Activated CD8-positive, alpha-beta T cell treated with anti-CD3 and anti-CD28 coated beads, Interleukin-2, amount 10 ng/mL, durations not matched to agents 7 days and 5 days (primary cell): ENCODE measurements at places on chromosomes 5 and 9. TPM values are rescaled to one million over a fixed set of nuclear protein-coding genes. Genes with fewer than 3 reads are reported as not detected.

- peaks cover 54% of the 10 kb centered on the region for H3K4me1 ChIP-seq
- no peak overlapping the region for H3K4me3 ChIP-seq
- peaks cover 13% of the 10 kb centered on the region for H3K36me3 ChIP-seq
- DNase-seq: no peak
- H3K27me3 ChIP-seq: no peaks in the 10 kb centered on the region
- H3K27ac ChIP-seq: no peak overlapping the region
Observed at GRCh38 chr5:66824476-66824875, 228.3 kb downstream of the MAST4 start.

Gene BSPRY
- total RNA-seq: 4.4 TPM

Gene SLC6A18
- total RNA-seq: not detected

Gene SLC36A2
- total RNA-seq: not detected

Gene HOMER1
- total RNA-seq: 2.4 TPM

Gene PRDM9
- total RNA-seq: not detected

GRCh38 chr9:110371411-110372007 is 33.8 kb upstream of the TXNDC8 start:
- no peak overlapping the region for H3K4me3 ChIP-seq
- DNase-seq: no peak

GRCh38 chr5:135008556-135008955 is 25.5 kb downstream of the PITX1 start:
- no peak overlapping the region for H3K4me3 ChIP-seq
- no peaks in the 10 kb centered on the region for H3K4me1 ChIP-seq
- no peak overlapping the region for H3K27ac ChIP-seq
- no peaks in the 10 kb centered on the region for H3K27me3 ChIP-seq

- no peak overlapping the region for H3K27ac ChIP-seq
- peaks cover 2% of the 10 kb centered on the region for H3K27me3 ChIP-seq
- H3K4me3 ChIP-seq: no peak overlapping the region
Observed at GRCh38 chr9:129359162-129359811, 181.2 kb upstream of the IER5L start.

DNA sequence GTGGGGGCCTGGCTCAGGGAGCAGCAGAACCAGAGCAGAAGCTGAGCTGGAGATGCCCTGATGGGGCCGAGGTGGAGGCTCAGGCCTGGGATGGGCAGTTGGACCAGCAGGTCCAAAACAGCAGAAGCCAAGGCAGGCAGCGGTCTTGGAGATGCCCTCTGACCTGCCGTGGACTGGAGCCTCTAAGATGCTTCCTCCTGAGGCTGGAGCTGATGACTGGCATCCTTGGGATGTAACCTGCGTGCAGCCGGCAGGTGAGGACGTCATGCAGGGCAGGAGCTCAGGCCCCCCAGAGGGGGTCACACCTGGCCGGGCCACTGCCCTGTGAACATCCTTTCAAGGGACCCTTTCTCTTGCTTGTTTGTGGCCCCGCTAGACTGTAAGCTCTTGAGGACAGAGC is 162.0 kb downstream of the RGS3 start:
- no peaks in the 10 kb centered on the region for H3K36me3 ChIP-seq
- H3K4me1 ChIP-seq: peaks cover 7% of the 10 kb centered on the region
- H3K27ac ChIP-seq: no peak overlapping the region
- DNase-seq: no peak
- no peak overlapping the region for H3K4me3 ChIP-seq
- H3K27me3 ChIP-seq: no peaks in the 10 kb centered on the region

Gene UBTD2
- 12.8 TPM for total RNA-seq

GRCh38 chr9:134136996-134137299 is 1.1 kb downstream of the WDR5 start:
- H3K4me1 ChIP-seq: peaks cover 31% of the 10 kb centered on the region
- DNase-seq: no peak
- H3K27ac ChIP-seq: peak overlapping the region; percentile 92
- no peaks in the 10 kb centered on the region for H3K27me3 ChIP-seq
- peaks cover 33% of the 10 kb centered on the region for H3K36me3 ChIP-seq

Gene CEP78
- total RNA-seq: 62.1 TPM

- DNase-seq: no peak
- no peak overlapping the region for H3K4me3 ChIP-seq
- H3K36me3 ChIP-seq: no peaks in the 10 kb centered on the region
- H3K27me3 ChIP-seq: peaks cover 6% of the 10 kb centered on the region
- H3K27ac ChIP-seq: no peak overlapping the region
- no peaks in the 10 kb centered on the region for H3K4me1 ChIP-seq
Observed at GRCh38 chr5:66877843-66878242, 281.6 kb downstream of the MAST4 start.

DNA sequence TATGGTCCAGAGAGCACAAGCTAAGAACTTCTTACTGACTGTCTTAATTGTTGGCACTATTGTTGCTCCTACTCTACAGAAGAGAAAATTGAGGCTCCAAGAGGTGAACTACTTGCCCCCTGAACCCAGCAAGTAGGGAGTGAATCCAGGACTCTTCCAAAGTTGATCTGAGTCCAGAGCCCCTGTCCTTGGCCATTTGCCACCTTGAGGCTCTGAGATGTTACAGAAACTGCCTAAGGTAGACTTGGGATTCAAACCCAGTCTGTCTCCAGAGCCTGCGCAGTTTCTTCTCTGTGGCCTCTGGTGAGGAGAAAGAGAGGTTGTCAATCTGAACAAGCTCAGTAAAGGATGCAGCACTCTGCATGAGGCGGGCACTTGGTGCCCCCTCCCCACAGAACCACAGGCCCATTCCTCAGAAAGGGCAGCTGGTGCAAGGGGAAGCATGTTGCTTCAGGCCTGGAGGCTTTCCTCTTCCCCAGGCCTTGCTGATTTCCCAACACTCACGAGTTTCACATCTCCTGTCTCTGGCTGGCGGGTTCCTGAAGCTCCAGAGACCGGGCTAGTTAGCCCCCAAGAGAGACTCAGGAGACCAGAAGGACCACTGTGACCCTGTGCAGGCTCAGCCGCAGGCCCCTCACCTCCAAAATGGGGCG is 2.9 kb upstream of the LCP2 start:
- no peak for DNase-seq
- no peak overlapping the region for H3K4me3 ChIP-seq
- no peaks in the 10 kb centered on the region for H3K27me3 ChIP-seq
- peaks cover 22% of the 10 kb centered on the region for H3K36me3 ChIP-seq
- peaks cover 67% of the 10 kb centered on the region for H3K4me1 ChIP-seq

Gene PCDHA5
- total RNA-seq: not detected

DNA sequence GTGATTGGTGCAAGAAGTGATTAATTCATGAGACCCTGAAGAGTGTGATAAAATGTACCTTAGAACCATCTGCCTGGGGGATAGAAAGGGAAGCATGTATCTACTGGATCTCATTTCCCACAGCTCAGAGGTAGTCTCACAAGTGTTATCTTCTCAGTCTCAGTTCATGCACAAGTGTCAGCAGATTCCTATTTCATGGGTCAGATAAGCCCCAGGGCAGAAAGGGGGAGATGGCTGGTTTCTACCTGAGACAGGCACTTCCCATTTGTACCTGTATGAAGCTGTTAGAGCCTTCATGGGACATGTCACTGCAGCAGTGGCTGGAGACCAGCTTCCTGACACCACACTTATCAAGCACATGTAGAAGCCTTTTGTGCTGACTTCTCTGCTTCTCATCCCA is 45.6 kb upstream of the SMIM15 start:
- no peak overlapping the region for H3K4me3 ChIP-seq
- H3K4me1 ChIP-seq: no peaks in the 10 kb centered on the region
- peaks cover 11% of the 10 kb centered on the region for H3K27me3 ChIP-seq
- no peaks in the 10 kb centered on the region for H3K36me3 ChIP-seq
- H3K27ac ChIP-seq: no peak overlapping the region

DNA sequence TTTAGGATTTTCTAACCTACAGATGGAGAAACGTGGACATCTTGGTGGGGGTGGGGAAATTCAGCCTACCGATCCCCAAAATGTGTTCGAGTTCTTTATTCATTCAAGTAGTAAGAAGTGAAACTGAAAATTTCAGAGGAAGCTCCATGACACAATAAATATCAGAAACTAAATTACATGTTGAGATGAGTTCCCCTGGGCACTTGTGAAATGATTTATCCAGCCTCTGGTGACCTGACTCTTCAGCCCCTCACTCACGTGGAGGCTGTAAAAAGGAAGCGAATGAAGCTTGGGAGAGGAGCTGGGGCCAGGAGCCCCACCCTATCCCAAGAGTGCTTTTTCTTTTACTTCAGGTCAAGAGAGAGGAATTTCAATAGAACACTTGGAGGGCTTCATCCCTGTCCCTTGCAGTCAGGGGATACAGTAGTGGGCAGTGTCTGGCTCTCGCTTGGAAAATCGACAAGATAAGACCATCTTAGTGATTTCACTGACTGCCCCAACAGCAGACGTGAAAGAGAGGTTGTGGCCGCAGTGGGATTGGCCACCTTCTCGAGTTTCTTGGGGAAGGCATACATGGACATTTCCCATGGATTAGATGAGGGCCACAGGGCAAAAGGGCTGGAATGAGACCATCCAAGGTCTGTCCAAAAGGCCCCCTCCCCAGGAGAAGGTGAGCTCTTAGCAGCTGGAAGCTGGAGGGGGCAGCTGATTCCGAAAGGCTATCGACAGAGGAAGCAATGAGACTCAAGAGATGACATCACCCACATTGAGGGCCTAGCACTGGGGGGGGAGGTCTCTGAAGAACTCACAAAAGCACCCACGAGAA is 76.8 kb upstream of the SH3PXD2B start:
- H3K27me3 ChIP-seq: peaks cover 5% of the 10 kb centered on the region
- no peak overlapping the region for H3K27ac ChIP-seq
- no peaks in the 10 kb centered on the region for H3K4me1 ChIP-seq
- H3K4me3 ChIP-seq: no peak overlapping the region
- peak; percentile 14 for DNase-seq

- peaks cover 63% of the 10 kb centered on the region for H3K4me1 ChIP-seq
- H3K27me3 ChIP-seq: no peaks in the 10 kb centered on the region
- no peak for DNase-seq
- H3K36me3 ChIP-seq: peaks cover 27% of the 10 kb centered on the region
Observed at GRCh38 chr9:19994296-19994695, 205.5 kb upstream of the SLC24A2 start.
